Activated CD4-positive, alpha-beta T cell treated with anti-CD3 and anti-CD28 coated beads for 48 hours (primary cell): ENCODE measurements at places on chromosomes 2 and 18.

DNA sequence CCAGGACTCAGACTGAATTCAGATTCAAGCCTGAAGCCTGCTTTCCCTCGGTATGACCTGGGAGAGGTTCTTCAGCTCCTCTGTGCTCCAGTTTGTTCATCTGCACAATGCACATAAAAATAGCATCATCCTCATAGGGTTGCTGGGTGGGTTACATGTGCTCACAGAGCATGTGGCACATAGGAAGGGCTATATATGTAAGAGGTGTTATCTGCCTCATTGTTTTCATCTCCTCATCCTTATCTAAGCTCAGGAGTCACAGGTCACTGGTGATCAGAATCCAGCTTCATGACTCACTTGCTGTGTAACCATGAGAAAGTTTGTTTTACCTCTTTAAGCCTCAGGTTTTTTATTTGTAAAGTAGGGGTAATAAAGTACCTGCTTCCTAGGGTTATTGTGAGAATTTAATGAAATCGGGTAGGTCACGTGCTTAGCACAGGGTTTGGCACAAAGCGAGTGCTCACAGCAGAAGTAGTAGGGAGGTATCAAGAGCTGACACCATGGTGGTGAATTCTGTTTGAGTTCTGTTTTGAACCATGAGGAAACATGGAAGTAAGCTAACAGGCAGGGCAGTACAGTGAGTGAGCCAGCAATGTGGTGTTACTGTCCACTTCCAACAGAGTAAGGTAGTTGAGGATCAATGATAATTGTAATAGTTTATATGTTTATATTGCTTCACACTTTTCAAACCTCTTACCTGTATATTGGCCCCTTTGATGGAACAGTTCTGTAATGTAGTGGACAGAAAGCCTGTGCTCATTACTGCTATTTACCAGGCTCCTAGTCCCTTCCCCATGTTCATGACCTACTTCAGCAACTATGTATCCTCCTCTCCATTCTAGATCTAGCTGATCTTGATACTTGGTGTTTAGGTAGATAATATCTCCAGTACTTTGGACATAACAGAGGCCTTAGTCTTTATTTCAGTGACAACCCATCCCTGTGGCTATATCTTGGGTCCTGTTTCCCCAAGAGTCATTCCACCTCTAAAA, 141.4 kb upstream of the LTBP1 start:
- no peak for DNase-seq

- DNase-seq = no peak
These were observed 9.8 kb downstream of the TMX3 start for GRCh38 chr18:68705119-68705518.

DNA sequence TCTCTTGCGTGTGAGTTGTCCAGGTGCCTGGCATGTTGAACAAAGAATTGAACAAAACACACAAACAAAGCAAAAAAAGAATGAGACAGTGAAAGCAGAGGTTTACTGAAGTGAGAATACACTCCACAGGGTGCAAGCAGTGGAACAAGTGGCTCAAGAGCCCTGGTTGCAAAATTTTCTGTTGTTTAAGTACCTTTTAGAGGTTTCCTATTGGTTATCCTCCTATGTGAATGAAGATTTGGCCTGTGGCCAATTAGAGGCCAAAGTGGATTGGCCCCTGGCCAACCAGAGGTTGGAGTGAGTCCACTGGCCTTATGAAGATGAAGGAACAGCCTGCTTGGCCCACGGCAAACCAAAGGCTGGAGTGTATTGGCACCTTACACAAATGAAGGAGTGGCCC, 1188.5 kb upstream of the NRXN1 start:
- no peak for DNase-seq

- DNase-seq = no peak
These were observed 50.4 kb downstream of the MRO start for GRCh38 chr18:50769463-50769862.

DNA sequence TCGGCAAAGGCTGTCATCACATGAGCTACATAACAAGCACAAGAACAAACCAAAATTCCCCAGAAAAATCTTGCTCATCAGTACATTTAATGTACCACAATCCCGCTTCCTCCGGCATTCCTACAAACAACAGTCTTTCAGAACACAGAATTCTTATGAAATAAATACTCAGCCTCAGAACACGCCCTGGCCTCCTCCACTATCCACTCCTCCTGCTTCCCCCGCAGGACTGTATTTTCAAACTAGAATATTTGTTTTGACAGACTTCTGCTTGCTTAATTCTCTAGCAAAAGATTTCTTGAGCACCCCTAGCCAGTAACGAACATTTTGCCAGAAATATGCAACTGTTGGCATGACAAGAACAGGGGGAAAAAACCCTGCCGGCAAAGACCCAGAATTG, 131.2 kb downstream of the THADA start:
- no peak for DNase-seq

GRCh38 chr18:22106536-22107292, 62.7 kb upstream of the GATA6 start:
- no peak for DNase-seq

DNA sequence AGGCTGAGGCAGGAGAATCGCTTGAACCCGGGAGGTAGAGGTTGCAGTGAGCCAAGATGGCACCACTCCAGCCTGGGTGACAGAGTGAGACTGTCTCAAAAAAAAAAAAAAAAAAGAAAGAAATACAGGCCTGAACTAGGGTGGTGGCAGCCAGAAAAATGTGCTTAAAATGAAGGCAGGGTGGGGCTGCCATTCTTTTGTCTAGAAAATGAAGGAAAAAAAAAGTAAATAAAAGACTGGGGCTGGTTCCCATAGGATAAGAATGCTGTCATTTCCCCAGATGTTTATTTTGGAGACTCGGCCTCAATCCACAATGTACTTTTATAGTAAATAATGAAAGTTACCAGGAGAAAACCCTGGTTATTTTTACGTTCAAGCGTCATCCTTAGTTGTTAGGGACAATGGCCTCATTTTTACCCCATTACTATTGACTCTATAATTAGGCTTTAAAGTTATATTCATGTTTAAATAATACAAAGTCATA, 58.9 kb downstream of the ATP8B1 start:
- no peak for DNase-seq
